Non-pigmented ciliary epithelial cell (primary cell): ENCODE measurements at places on chromosomes 11 and 22.

GRCh38 chr22:49294656-49295464 lies 532.8 kb downstream of the BRD1 start:
- no peak for DNase-seq

- DNase-seq, result no peak
These were observed 16.1 kb upstream of the CCDC86 start for GRCh38 chr11:60825790-60826189.

- DNase-seq, result no peak
These were observed 26.9 kb downstream of the ARFGAP3 start for GRCh38 chr22:42830161-42830560.

DNA sequence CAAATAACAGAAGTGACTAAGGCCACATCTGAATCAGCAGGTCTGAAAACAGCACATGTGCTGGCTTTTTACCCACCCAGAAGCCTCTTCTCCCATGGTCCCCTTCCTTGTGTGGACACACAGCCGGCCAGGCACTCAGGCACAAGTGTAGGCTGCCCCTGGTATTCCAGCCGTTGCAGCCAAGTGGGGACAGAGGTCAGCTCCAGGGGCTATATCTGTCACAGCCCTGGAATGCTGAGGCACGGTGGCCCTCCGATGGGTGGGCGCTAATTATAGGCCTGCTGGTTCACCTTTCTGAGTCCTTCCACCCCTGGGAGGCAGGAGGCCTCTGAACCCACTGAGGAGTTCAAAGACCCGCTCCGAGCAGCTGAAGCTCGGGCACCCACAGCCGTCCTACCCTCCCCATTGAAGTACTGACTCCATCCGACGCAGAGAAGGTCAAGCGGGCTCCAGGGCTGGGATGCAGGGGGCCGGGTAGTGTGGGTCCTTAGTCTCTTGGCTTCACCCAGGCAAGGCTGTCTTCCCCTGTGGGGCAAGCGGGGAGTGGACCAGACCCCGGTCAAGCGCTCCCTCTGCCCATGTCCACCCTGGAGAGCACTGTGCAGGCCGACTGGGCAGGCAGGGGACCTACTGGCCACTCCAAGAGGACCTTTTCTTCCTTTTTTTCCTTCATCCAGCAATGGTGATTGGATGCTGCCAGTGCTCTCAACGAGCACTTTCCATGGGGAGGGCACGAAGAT lies 14.3 kb downstream of the FGF3 start:
- no peak for DNase-seq

DNA sequence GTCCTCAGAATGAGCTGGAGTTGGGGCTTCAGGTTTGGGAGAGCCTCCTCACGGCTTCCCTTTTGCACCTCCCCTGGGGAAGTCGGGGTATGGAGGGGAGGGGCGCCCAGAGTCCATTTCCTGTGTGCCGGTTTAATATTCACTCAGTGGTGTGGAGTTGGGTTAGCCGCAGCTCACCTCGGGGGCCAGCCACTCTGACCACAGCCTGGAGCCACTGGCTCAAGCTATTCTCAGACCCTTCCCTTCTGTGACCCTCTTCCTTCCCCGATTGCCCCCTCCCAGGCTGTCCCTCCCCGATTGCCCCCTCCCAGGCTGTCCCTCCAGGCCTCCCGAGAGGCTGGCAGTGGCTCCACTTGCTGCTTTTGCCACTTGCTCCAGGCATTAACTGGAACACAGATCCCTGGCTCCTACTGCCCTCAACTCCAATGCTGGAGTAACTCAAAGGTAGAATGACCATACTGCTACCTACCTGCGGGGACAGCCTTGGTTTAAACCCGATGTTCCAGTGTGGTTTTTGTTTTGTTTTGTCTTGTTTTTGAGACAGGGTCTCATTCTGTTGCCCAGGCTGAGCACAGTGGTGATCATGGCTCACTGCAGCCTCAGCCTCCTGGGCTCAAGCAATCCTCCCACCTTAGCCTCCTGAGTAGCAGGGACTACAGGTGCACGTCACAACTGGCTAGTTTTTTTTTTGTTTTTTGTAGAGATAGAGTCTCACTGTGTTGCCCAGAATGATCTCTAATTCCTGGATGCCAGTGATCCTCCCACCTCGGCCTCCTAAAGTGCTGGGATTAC lies 29.3 kb downstream of the RPUSD4 start:
- DNase-seq, result no peak

- no peak for DNase-seq
These were observed 16.1 kb downstream of the LRP5 start for GRCh38 chr11:68328374-68329091.

DNA sequence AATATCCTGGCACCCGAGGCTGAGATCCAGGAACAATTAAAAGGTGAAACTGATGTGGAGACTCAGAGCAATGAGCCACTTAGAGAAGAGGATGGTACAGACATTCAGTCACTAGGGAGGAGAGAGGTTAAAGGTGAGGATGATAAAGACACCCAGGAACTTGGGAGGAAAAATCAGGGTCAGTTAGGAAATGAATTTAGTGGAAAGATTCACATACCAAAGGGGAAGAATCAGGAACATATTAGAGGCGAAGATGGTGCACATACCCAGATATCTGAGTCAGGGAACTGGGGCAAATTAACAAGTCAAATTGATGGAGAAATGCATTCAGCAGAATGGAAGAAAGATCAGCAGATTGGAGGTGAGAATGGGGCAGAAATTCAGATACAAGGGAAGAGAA lies 4.1 kb upstream of the MEI1 start:
- DNase-seq, result no peak

DNA sequence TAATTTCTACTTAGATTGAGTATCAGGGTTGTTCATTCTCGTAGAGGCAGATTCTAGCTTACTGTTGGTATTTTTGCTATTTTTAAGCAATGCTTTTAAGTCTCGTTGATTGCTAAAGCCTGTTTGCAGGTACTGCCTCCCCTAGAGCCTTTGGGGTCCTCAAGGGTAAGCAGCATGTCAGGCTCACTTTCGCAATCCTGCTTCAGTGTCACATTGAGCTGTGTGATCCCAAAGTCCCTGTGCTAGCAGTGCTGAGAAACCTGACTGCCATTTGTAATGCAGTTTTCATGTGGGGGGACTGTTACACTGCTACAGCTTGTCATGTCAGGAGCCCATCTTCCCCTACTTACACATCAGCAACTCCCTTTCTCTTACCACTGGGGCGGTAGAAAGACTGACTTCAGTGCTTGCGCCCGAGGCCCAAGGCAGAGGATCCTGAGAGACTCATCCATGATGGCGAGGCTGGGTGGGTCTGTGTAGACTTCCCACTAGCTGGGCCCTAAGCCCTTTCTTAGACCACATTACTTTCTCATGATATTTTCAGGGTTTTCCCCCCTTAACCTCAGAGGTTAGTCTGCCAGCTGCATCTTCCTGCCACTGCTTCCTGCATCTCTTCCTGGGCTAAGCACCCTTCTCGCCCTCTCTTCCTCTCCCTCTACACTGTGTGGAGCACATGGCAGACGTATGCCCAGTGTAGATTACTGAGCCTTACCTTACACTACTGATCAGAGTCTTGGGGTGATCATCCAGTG lies 40.8 kb upstream of the ST14 start:
- no peak for DNase-seq

GRCh38 chr22:28792491-28793383 lies 7.6 kb downstream of the XBP1 start:
- DNase-seq, result no peak

GRCh38 chr11:65219930-65220213 lies 38.1 kb downstream of the CAPN1 start:
- no peak for DNase-seq

DNA sequence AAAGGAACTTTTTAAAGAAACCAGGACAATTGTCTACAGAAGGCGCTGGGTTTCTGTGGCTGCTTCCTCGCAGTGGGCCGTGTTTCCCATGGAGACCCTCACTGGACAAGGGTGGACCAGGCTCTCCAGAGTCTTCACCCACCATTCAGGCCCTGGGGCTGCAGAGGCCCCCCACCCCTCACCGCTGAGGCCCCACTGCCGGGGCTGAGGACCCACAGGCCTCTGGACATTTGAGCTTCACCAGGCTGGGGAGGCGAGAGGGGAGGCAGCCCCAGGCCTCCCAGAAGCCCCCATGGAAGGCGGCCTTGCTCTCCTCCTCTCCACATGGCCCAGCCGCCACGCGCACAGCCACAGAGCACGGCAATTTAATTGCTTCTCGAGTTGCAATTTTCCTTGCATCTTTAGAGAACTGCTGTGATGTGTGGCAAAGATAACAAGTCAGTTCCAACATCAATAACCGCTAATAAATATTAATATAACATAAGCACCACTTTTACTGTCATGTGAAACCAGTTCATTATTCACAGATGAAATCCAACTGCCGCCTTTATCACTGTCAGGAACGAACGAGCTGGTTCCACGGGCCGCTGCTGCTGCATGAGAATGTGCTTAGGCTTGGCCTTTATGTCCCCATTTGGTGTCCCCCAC lies 81.0 kb downstream of the PHF21B start:
- no peak for DNase-seq

- DNase-seq, result no peak
These were observed 5.5 kb downstream of the DCUN1D5 start for GRCh38 chr11:103086461-103086860.

GRCh38 chr11:133530501-133530835 lies 1.8 kb downstream of the OPCML start:
- DNase-seq, result no peak

GRCh38 chr11:89583580-89583979 lies 92.4 kb upstream of the NOX4 start:
- DNase-seq, result no peak

DNA sequence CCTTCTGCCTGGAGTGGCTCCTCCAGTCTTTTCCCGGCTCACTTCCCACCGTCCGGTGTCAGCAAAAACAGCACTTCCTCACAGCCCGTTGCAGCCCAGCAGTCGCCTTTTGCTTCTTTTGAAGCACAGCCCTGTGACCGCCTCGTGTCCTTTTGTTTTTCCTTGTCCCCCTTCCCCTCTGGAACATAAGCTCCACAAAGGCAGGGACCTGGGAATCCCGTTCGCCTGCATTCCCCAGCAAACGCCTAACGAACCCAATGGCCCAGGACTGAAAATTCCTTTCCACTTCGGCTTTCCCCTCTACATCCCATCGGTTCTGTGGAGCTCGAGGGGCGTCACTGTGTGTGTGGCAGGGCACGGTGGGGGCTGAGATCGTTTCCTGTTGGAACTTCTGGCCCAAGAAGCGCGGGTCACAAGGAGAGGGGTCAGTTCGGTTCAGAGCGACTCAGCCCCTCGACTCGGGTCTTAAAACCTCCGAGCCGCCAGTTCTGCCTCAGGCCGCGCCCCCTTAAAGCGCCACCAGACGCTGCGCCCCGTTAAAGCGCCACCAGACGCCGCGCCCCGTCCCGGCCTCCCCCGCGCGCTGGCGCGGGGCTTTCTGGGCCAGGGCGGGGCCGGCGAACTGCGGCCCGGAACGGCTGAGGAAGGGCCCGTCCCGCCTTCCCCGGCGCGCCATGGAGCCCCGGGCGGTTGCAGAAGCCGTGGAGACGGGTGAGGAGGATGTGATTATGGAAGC lies 841 bp downstream of the RIC8A start:
- DNase-seq, result no peak

DNA sequence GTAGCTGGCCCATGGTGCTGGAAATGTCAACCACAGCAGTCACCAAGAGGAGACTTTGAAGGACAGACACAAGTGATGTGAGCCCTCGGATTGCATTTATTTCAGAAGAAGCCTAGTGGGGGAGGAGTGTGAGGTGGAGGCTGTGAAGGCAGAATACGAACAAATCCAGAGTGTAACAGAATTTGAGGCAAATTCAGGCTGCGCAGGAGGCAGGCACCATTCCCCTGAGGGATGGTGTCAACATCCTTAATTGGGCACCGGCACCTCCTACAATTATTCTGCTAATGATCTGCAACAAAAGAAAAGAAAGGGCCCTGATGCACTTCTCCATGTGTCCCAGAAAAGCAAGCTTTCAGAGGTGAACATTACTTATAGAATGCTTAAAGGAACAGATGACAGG lies 32.2 kb downstream of the CWC15 start:
- no peak for DNase-seq

DNA sequence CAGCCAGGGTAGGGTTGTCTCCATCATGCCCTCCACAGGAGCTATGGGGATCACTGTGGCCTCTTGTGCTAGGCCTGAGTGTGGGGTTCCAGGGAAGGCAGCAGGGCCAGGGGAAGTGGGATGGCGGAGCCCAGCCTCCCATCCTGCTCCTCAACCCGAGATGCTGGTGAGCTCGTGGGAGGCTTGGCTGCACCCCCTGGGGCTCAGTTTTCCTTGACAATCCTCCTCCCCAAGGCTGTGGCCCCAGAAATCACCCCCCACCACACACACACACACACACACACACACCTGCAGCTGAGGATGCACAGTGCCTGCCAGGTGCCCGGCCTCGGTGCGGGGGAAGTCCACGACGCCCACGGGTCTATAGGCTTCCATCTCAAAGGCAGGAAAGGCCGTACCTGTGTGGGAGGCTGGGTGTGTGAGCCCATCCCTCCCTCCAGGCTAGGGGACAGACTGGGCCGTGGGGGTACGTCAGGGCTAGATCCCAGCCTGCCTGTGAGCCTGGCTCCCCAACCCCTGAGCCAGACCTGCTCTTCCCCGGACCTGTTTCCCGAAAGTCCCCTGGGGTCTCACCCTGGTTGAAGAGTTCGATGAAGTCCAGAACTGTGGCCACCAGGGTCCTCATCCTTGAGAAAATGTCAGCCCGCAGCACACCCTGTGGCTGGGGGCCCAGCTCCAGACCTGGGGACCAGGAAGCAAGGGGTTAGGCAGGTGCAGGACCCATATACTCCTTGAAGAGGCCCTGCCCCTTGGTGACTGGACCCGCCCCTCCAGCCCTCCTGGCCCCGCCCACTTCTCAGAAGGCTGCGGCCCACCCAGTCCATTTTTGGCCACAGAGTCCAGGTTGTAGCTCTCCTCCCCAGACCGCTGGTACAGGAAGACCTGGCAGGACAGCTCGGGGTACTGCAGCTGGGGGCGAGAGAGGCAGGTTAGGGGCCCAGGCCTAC lies 5.2 kb upstream of the TBX10 start:
- DNase-seq, result no peak

GRCh38 chr22:46796566-46797195 lies 34.2 kb downstream of the TBC1D22A start:
- no peak for DNase-seq

GRCh38 chr11:121367001-121367843 lies 74.7 kb downstream of the SC5D start:
- DNase-seq, result no peak

DNA sequence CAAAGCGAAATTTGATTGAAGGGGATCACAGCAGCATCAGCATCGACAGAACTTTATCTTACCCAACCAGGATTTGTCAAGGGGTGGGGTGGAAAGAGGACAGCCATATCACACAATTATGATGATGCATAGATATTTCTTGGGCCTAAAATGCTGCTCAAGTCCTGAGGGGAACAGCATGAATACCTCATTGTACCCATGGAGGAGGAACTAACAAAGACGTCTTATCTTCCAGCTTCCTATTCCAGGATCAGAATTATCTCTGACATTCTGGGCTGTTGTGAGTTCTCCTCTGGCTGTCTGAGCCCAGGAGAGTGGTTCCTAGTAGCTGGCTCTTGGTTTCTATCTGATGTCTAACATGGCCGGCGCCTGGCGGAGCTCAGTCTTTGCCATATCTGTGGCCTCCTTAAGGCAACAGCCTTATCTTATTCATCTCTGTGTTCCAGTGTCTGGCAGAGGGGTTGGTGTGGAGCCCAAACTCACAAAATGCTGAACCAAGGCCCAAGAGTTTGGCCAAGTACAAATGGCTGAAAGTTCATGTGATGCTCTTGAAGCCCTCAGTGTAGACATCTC lies 68.2 kb upstream of the TIMP3 start:
- DNase-seq, result no peak

GRCh38 chr22:41507330-41508063 lies 36.8 kb downstream of the POLR3H start:
- no peak for DNase-seq

GRCh38 chr22:29385748-29386147 lies 2.6 kb downstream of the AP1B1 start:
- DNase-seq, result no peak

- DNase-seq, result no peak
These were observed 8.5 kb upstream of the TBC1D10A start for GRCh38 chr22:30335236-30335635.
